Fibroblast of skin of left biceps (primary cell): ENCODE measurements at places on chromosomes 2 and 18.

DNA sequence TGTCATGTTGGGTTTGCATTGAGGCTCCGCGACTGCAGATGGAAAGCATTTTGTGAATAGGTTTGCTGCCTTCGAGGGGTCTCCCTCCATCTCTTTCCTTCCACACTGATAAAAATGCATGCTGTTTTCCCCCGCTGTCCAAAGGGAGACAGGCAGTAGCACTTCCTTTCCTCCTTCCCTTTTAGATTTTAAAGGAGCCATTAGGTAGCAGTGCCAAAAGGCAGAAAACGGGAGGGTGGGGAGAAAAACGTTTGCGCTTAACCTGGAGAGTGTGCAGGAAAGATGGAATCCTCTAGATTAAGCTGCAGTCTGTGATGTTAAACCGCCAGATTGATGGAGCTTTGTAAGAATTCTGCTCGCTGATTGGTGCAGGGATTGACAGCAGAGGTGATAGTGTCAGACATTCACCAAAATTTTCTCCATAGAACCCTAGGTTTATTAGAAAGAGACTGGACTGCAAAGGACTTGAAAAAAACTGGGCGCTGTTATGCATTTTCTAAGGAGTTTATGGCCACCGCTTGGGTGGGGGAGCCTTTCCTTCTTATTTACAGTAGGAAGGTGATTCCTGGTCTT is 688 bp downstream of the MAPRE2 start:
- no peak for DNase-seq

DNA sequence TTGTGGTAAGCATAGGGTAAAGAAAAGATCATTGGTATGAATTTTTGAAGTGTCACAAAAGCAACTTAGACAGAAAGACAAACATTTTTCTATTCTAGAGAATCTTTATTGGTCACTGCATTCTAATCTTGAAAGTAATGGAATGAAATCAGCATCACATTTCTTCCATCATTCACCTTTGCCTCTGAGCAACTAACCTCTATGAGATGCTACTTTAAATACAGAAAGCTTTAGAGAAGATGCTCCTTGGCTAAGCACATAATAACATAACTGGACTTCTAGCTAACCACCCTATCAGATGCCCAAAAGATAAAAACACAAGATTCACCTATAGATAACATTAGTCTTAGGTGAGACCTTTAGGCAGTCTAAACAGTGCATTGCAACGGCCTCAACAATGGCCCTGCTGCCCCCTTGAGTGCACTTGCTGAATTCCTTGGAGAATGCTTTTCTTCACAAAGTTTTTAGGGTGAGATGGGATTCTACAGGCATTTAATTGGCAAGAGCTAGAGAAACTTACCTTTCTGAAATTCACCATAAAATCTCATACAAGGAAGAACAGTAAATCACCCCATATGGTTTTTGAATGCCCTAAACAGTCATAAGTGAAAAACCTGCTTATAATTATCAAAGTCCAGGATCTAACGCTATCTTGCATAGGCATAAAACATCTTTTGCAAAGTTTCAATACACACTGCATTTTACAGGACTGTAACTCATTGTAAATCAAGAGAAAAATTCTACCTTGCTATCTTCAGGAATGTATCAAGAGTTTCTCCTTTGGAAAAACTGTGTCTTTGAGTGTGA is 791.3 kb upstream of the CHAC2 start:
- DNase-seq: no peak

- DNase-seq: no peak
These were observed 169.4 kb downstream of the MEIS1 start for GRCh38 chr2:66604326-66604725.

DNA sequence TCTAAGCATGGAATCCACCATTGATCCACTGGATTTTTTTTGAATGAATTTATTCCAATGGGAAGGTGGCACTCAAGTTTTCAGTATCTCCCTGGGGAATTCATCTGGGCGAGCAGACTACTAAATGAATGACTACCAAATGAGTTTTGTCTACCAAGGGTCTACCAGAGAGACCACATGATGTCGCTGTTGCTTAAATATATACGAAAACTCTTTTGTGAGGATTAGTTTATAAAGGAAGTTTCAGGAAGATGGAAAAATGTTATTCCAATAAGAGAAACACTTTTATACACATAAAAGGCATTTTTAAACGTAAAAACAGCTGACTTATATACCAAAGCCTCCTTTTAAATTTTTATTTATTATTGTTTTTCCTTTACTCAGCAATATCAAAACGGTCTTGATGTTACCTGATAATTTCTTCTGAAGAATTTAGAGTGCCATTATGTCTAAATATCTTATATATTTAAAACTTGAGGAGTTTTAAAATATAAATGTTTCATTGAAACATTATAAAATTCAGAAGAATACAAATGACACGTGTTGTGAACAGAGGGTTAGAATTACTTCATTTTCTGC is 139.7 kb downstream of the HRH4 start:
- DNase-seq: peak; percentile 28

- no peak for DNase-seq
These were observed 278.7 kb downstream of the NRXN1 start for GRCh38 chr2:50753234-50753633.
